COLO829 (cell line): ENCODE measurements at places on chromosomes 6 and 20.
A peak's percentile ranks its signal among the peaks of the same experiment; 100 is the strongest.

DNA sequence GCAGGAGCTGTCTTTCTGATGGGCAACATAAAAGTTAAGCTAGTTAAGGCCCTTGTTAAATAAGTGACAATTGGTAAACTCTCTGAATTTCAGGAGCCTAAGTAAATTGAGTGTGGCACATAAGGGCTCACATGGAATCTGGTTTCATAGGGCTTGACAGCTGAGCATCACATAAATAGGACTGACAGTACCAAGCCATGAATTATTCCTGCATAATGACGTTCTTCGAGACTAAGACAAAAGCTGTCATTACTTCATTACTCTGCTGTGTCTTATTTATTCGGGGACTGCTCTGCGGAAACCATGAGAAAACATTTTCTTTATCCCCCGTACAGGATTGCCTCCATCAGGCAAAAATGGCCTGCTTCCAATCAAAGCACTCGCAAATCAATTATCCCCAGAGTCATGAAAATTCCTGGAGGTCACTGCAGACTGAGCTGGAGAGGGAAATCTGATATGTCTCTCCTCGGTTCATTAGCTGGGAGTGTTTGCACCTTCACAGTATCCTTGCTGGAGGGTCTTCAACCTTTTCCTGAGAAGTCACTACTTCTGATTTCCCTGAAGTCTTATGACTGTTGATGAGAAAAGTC lies 311.4 kb downstream of the CDH26 start:
- no peak for DNase-seq

GRCh38 chr20:44733341-44734069 lies 12.2 kb upstream of the KCNK15 start:
- peak; percentile 85 for DNase-seq

DNA sequence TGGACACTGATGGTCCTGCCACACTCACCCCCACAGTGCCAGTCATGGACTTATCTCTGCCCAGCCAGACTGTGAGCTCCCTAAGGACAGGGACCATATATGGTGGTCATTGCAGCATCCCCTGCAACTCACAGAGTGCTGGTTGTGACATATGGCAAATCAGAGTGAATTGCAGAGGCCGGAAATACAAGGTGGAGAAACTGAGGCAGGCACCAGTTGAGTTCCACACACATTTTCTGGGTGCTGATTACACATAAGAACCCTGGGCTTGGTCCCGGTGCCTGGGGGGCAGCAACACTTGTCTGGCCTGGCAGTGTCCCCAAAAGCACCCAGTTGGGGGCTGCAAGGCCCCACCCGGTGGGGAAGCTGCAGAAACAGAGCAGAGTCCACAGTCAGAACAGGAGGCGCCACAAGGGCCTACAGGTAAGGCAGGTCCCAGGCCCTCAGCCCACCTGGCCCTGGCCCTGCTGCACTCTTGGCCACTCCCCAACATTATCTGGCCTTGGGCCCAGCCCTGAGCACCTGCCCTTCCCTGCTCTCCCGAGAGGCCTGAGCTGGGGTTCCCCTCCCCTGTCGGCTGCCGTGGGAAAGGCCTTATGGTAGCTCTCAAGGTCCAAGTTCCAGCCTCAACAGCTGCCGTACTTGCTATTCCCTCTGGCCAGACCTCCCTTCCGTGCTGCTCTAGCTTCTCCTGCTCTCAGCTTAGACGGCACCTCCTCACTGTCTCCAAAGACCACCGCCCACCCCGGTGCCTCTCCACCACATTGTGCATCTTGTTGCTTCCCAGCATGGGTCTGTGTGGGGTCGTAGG lies 140.8 kb upstream of the PTPN1 start:
- no peak for DNase-seq

DNA sequence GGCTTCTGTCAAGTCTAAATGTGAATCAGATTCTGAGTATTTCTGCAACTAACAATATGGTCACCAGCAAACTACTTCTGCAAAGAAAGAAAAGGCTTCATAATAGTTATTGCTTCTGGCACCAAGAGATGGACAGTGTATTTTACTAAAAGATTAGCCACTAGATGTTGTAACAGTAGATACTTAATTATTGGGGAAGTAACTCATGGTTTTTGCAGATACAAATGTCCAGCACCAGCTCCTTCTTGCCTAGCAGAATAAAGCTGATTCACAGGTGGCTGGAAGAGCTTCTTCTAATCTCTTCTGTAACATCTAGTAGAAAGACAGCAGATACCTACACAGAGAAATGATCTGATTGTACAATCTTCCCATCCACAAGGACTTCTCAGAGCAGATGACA lies 21.2 kb downstream of the ATXN1 start:
- DNase-seq = no peak

- peak; percentile 76 for DNase-seq
These were observed 75.3 kb downstream of the SLC23A2 start for GRCh38 chr20:4925842-4926530.

DNA sequence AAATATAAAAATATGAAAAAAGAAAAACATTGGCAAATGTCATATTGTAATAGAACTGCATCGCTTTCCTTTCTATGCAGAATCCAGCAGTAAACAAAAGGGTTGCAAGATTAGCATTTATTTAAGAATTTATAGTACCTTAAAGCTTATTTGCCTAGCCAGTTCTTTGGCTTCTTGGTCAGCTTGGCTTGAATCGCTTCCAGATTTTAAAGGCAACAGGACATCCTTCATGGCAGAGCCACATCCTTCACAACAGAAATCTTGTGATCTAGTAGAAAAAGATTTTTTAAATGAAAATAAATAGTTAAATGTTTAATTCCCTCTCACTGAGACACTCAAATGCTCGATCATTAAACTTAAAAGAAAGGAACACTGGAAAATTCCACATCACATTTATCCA lies 17.4 kb downstream of the UBE2J1 start:
- no peak for DNase-seq

GRCh38 chr6:122381494-122382265 lies 17.8 kb upstream of the HSF2 start:
- DNase-seq = peak; percentile 60

GRCh38 chr6:156953127-156953478 lies 175.9 kb downstream of the ARID1B start:
- no peak for DNase-seq

GRCh38 chr6:34358389-34358905 lies 34.0 kb downstream of the NUDT3 start:
- no peak for DNase-seq

DNA sequence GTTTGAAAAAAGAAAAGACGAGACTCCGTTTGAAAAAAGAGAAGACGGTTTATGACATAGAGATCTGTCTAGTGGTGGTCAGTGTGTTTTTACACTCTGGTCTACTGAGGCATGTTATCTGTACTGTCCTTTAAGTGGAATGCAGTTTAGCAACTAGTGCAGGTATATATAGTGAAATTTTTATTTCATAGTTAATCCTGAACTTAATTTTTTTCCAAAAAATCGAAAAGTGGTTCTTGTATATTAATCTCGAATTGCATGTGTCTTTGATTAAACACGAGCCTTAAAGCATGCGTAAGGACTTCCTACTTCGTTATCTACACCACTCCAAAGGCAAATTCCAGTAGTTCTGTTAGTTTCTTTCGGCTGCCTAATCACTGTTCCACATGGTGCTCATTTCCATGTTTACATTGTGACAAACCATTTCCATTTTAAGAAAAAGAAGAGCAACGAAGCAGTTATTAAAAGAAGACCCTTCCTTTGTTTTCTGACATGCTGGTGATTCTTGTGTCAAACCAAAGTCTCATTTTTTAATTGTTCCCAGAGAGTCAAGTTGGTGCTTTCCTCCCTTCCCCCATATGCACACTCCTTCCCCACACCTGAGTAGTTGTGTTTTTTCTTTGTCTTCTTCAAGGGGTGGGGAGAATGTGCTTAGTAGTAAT lies 2.3 kb downstream of the SNX9 start:
- DNase-seq = no peak

- DNase-seq = no peak
These were observed 7.9 kb downstream of the KIAA1755 start for GRCh38 chr20:38252292-38253288.

DNA sequence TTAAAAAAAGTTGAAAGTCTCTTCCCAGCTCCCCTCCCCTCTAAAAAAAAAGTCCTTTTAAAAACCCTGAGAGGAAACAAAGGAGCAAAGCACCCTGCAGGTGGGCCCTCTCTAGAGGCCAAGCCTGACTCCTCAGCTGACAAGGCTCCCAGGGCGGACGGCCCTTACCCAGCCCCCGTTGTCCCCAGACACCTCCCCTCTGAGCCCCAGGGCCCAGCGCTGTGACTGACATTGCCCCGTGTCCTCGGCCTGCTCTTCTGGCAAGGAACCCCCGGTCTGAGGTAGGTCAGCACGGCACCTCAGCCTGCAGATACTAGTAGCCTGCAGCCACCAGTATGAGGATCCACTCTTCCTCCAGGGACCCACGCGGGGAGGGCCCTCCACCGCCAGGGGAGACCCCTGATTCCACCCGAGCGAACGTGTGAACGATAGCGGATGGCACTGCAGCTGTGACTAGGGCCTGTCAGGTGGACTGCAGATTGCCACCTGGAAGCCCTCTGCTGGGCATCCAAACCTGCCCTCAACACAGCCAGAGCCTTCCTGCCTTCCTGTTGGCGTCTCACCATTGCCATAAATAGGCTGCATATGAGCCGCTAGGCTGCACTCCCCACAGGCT lies 34.2 kb downstream of the FOXC1 start:
- DNase-seq = no peak

DNA sequence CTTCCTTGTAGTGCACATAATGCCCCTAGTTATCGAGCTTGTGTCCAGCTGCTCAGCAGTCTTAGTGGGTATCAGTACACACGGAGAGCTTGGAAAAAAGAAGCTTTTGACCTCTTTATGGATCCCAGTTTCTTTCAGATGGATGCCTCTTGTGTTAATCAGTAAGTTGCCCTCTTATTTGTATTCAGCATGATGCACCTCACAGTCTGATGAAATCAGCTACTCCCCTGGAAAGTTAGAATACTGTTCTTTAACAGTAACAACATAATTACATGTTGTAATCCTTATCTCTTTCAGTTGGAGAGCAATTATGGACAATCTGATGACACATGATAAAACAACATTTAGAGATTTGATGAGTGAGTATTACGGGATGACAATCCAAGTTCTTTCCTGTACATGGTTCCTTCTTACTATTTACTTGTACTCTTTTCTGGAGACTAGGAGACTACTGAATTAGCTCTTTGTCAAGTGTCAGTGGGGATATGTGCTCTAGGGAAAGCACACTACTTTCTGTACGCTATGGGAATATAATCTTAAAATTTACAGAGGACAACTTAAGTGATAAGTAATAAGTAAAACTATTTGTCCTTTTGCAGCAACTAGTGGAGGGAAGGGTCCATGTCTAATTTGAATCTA lies 39.1 kb downstream of the PGM3 start:
- DNase-seq = peak; percentile 12

GRCh38 chr6:155125906-155126305 lies 130.8 kb downstream of the TIAM2 start:
- no peak for DNase-seq

- DNase-seq = peak; percentile 91
These were observed 118.4 kb upstream of the SGK1 start for GRCh38 chr6:134436281-134436815.

GRCh38 chr6:30880698-30881252 lies 3.5 kb upstream of the DDR1 start:
- DNase-seq = no peak

DNA sequence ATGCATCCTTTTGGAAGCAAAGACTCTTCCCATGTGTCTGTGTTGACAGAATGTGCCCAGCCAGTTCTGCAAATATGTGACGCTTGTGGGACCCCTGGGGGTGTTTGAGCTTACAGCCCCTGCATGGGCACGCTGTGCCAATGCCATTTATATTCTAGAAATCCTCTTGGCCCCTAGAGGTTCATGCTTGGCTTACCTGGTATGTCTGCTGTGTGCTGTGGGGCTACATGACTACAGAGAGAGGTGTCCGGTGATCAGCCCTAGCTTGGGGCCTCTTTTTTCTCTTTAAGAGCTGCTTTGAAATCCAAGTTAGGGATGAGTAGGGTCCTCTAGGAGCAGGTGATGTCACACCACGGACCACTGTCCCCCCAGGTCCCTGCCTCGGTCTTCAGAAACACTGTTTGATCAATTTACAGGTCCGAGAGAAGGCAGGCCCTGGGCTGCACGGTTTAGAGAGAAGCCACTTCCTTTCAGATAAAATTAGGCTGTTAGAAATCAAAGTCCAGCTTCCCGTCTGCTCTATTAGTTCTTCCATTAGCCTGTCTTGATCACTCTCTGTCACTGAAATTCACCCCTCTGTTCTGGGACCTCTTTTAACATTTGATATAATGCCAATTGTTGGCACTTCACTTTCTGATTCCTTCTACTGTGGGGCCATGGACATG lies 26.5 kb downstream of the BCAS4 start:
- no peak for DNase-seq

- DNase-seq = peak; percentile 87
These were observed 155.6 kb upstream of the SNX9 start for GRCh38 chr6:157667211-157668008.

DNA sequence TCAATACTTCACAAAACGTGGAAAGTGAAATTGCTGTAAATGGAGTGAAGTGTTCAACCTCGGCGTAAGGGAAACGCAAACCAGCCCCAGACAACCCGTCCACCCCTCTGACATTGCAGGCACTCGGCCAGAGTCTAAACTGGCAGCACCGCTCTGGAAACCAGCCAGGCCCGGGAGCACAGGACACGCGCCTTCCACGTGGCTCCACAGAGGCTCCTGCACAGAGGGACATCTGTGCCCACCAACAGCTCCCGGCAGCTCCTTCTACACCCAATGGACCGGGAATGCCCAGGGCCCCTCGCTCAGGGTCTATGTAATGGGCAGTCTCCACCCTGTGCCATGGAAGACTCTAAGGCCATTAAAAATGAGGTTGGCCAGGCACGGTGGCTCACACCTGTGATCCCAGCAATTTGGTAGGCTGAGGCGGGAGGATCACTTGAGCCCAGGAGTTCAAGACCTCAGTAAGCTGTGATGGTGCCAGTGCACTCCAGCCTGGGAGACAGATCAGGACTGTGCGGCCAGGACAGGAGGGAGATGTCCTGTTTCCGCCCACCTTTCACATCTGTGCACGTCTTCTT lies 3.4 kb upstream of the HELZ2 start:
- peak; percentile 35 for DNase-seq

- no peak for DNase-seq
These were observed 12.4 kb downstream of the KIF3B start for GRCh38 chr20:32289661-32290431.

GRCh38 chr6:33199687-33200218 lies 712 bp downstream of the RXRB start:
- DNase-seq = peak; percentile 71

DNA sequence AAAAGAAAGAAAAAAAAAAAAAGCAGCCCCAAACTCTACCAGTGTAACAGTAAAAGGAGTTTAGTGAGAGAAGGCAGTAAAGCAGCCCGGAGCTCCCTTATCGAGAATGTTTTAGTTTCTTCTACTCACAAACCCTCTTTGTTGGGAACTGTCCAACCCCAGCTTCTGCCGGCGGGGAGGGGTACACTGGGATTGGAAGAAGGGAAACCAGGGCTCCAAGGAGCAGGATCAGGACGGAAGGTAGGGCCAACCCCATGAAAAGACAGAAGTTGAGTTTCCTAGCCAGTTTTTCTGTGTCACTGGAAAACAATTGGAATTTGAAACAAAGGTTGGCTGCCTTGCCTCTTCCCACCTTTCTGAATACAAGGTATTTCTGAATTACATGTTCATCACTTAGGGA lies 66.0 kb downstream of the KIZ start:
- no peak for DNase-seq

- peak; percentile 57 for DNase-seq
These were observed at the start of gene MAFB for GRCh38 chr20:40689100-40689942. Gene MAFB (minus strand): TSS chr20:40689236. CDS start chr20:40688850, 386 bp downstream.

- no peak for DNase-seq
These were observed 200.1 kb downstream of the HIVEP2 start for GRCh38 chr6:142744836-142745235.
